Vagina (tissue), 2 donors: ENCODE measurements at places on chromosomes 7 and 10. TPM values are rescaled to one million over a fixed set of nuclear protein-coding genes. Genes with fewer than 3 reads are reported as not detected.

The PTPRN2 gene
- 7.4 TPM for total RNA-seq

The ASAH2 gene
- 2.5 TPM for total RNA-seq

The LIPJ gene
- total RNA-seq = not detected

The REPIN1 gene
- 49.4 TPM for total RNA-seq

The CSGALNACT2 gene
- total RNA-seq = 21.9 TPM

The SH2D4B gene
- total RNA-seq = not detected

The PWWP2B gene
- 14.7 TPM for total RNA-seq

The HOXA9 gene
- 13.0 TPM for total RNA-seq

The RAPGEF5 gene
- total RNA-seq = 68.0 TPM

The LDB3 gene
- total RNA-seq = 4.7 TPM

The ZNF438 gene
- total RNA-seq = 11.8 TPM

The ADCY1 gene
- 2.5 TPM for total RNA-seq

The UCMA gene
- not detected for total RNA-seq

The ELFN1 gene
- total RNA-seq = 2.2 TPM

The HPSE2 gene
- 10.6 TPM for total RNA-seq

The ZNF804B gene
- not detected for total RNA-seq

The GBX1 gene
- total RNA-seq = not detected

The NPFFR1 gene
- not detected for total RNA-seq

The PDK4 gene
- total RNA-seq = 399 TPM

The HTR5A gene
- total RNA-seq = not detected

The NME8 gene
- total RNA-seq = not detected

The CABCOCO1 gene
- total RNA-seq = not detected

The DNAJC2 gene
- 12.0 TPM for total RNA-seq

The BNIP3 gene
- 40.8 TPM for total RNA-seq

The PDAP1 gene
- 48.1 TPM for total RNA-seq

The TFPI2 gene
- 0.74 TPM for total RNA-seq

The GPR26 gene
- total RNA-seq = not detected

The INPP5F gene
- total RNA-seq = 18.4 TPM

The CAV2 gene
- 42.5 TPM for total RNA-seq

The MARCHF5 gene
- total RNA-seq = 18.9 TPM

The VSTM2A gene
- 0.98 TPM for total RNA-seq

The TAS2R41 gene
- not detected for total RNA-seq

The CDHR3 gene
- total RNA-seq = 8.8 TPM

The GHITM gene
- 87.9 TPM for total RNA-seq
